CD4-positive, alpha-beta T cell treated with Interleukin-4 for 1 hour (primary cell): ENCODE measurements at places on chromosomes 16 and 17.

- DNase-seq, result no peak
Measured at GRCh38 chr16:19599968-19600716, 44.6 kb downstream of the VPS35L start.

GRCh38 chr16:84534815-84535214 is 30.4 kb upstream of the MEAK7 start:
- no peak for DNase-seq

- DNase-seq, result no peak
Measured at GRCh38 chr17:19275457-19276127, 38.4 kb downstream of the EPN2 start.

- DNase-seq, result no peak
Measured at GRCh38 chr17:73564843-73565242, 79.4 kb downstream of the SDK2 start.

- no peak for DNase-seq
Measured at GRCh38 chr17:67156269-67157199, 88.5 kb downstream of the HELZ start.

- DNase-seq, result no peak
Measured at GRCh38 chr16:28072087-28072486, 8.6 kb upstream of the GSG1L start.

DNA sequence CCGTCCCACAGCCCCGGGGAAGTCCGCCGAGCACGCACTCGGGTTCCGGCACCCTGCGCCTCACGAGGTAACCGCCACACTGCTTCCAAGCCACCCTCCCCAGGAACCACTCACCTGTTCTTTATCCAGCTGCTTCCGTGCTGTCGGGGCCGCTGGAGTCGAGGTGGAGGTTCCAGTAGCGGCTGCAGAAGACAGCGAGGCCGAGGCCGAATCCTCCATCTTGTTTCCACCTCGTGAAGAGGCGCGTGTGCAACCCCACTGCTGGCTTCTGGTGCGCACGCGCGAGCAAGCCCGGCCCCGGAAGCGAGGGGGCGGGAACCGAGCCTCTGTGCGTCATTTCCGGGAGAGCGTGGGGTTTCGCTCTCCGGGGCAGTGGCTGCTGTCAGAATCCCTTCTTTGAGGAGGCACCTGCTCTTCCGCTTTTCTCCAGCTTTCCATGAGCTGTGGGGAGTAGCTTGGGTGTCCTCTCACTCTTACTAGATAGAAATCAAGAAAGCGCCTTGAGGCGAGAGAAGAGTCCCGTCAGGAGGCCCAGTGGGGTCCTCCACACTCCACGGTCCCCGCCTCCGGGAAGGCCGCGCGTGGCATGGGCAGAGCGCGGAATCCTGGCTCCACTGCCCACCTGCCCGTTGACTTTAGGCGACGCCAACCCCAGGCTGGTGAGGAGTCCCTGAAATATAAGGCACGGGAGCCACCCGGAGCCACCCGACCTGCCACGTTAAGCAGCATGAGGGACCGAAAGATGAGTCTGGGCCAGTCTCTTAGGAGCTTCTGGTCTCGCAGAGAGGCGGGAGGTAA is at the start of gene RSL1D1:
TSS of gene RSL1D1 (minus strand) at position 249 of the 798 bp plus-strand sequence. CDS start at position 219, 30 bp downstream.
- peak; percentile 95 for DNase-seq

- DNase-seq, result no peak
Measured at GRCh38 chr16:86924537-86924936, 346.2 kb downstream of the FOXL1 start.

GRCh38 chr16:74480150-74481029 is 59.1 kb upstream of the CLEC18B start:
- no peak for DNase-seq

DNA sequence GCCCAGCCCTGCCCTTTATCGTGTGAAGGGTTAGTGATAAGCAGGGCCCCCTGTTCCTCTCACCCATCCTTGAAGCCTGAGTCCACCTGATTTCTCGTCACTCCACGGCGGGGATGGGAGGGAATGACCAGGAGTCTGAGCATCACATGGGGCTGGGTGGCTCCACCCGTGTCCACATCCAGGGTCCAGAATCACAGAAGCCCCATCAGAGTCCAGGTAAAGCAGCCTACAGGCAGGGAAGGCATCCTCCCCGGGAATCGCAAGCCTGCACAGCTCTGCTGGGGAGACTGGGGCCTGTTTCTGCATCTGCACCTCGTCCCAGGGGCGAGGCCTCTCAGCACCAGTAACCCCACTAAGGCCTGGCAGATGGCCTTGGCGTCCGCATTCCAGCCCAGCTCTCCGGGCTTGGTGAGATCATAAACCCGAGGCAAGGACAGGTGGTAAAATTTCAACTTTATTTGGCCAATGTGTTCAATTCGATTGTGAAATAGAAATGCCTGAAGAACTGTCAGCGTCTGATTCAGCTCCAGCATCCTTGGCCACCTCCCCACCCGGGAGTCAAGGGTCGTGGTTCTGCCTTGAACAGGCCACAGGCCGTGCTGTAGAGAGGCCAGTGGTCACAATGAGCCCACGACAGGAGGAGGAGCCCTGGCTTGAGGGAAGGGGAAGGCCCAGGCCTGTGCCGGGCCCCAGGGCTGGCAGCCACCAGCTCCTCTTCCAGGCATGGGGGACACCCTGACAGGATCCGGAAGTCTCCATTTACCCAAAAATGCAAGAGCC is 8.1 kb upstream of the PPP1R27 start:
- DNase-seq, result no peak

DNA sequence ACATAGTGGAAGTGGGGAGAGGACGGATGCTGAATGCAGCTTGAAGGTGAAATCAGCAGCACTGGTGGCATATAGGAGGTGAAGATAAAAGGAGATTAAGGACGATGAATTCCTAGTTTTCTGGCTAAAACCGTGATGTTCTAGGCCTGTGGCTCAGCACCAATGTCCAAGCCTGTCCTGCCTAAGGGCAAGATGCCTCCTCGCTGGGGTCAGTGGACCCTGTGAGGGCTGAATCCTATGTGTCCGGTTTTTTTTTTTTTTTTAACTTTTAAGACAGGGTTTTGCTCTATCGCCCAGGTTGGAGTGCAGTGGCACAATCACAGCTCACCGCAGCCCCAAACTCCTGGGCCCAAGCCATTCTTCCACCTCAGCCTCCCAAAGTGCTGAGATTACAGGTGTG is 12.8 kb downstream of the CPNE2 start:
- no peak for DNase-seq

DNA sequence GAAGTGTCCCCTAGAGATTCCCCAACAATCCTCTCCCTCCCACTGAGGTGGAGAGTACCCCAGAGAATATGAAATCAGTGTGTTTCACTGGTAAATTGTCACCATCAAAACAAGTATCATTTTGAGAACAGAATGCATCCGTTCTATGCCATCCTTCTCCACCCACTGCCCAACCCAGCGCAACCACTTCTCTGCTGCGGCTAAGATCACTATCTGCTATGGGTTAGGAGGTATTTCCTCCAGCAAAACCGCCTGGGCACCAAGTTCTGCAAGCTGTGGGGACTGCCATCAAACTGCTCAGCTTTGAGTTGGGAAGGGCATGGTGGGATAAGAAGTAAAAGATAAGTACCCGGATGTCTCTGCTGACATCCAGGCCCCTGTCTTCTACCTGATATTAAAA is 24.4 kb downstream of the CNTNAP1 start:
- peak; percentile 66 for DNase-seq

- peak; percentile 83 for DNase-seq
Measured at GRCh38 chr16:21645261-21645721, 7.1 kb downstream of the IGSF6 start.

GRCh38 chr17:3544365-3544764 is 13.2 kb downstream of the TRPV3 start:
- DNase-seq, result no peak

- DNase-seq, result no peak
Measured at GRCh38 chr17:57602896-57603295, 142.2 kb downstream of the CCDC182 start.

- DNase-seq, result no peak
Measured at GRCh38 chr16:20401066-20401465, 3.5 kb downstream of the PDILT start.

- DNase-seq, result no peak
Measured at GRCh38 chr16:17970816-17971331, 365.7 kb downstream of the NPIPA8 start.

- DNase-seq, result no peak
Measured at GRCh38 chr17:47975823-47976205, 4.9 kb downstream of the CDK5RAP3 start.

GRCh38 chr16:25692351-25692741 is 587 bp downstream of the HS3ST4 start:
- no peak for DNase-seq

DNA sequence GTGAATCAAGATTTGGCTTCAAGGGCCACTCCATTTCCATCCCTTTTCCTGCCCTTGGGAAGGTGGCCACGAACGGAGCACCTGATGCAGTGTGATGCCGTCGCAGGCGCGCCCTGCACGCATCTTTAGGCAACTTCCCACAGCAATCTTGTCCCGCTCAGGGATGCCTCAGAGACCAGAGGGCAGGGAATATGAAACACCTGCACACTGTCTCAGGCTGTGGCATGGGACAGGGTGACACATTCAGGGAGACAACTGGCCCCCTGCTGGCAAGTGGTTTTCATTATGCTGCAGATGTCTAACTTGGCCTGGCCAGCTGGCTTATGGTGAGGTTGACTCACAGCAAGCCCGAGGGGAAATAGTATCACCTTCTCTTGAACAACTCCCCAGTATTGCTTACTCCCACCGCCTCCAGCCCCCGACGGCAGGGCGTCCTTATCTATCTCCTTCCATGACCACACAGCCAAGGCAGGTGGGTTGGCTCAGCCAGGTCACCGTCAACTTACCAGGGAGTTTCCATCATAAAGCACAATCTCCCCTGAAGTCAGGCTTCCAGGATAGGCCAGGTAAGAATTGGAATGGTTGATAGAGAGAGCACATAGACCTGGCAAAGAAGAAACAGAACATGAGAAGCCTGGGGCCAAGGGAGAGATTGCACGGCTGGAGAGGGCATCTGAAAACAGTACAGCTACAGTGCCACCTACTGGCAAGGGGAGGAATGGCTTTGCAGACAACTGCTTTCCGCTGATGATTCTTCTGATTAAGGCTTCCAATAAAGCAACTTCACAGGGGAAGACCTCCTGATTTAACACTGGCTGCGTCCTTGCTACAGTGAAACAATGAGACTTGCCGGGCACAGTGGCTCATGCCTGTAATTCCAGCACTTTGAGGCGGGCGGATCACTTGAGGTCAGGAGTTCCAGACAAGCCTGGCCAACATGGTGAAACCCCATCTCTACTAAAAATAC is 21.1 kb downstream of the WIPI1 start:
- DNase-seq, result peak; percentile 87

DNA sequence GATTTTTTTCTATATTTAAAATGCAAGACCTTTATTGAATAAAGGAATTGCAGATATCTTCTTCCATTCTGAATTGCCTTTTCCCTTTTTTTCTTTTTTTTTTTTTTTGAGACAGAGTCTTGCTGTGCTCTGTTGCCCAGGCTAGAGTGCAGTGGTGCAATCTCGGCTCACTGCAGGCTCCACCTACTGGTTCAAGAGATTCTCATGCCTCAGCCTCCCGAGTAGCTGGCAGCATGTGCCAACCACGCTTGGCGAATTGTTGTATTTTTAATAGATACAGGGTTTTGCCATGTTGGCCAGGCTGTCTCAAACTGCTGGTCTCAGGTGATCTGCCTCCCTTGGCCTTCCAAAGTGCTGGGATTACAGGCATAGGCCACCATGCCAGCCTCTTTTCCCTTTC is 151.5 kb downstream of the CEP112 start:
- DNase-seq, result no peak

DNA sequence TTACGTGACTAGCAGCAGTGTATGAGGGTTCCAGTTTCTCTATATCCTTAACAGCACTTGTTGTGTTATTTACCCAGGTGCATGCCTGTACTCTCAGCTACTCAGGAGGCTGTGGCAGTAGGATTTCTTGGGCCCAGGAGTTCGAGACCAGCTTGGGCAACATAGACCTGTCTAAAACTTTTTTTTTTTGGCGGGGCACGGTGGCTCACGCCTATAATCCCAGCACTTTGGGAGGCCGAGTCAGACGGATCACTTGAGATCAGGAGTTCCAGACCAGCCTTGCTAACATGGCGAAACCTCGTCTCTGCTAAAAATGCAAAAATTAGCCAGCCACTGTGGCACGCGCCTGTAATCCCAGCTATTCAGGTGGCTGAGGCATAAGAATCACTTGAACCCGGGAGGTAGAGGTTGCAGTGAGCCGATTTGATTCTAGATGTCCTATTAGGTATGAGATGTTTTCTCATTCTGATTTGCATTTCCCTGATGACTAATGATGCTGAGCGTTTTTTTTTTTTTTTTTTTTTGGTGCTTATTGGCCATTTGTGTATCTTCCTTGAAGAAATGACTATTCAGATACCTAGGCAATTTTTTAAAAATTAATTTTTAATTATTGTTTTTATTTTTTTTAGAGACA is 13.4 kb downstream of the CASC3 start:
- no peak for DNase-seq

DNA sequence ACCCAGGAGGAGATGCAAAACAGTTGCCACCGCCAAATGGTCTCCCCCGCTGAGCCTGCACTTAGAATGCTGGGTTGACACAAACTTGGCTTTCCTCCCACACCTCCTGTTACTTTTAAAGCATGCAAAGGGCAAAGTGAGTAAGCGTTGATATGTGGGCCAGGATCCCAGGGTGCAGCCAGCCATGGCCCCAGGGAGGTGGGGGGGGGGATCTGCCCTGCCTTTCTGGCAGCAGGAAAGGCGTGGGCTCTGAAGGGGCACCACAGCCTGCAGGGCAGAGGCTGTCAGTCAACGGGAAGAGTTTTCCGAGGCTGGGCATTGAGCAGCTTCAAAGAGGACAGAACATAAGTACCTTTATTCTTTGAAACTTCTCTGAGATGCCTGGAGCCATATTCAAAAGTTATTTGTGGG is 142.3 kb downstream of the ABCC12 start:
- no peak for DNase-seq

DNA sequence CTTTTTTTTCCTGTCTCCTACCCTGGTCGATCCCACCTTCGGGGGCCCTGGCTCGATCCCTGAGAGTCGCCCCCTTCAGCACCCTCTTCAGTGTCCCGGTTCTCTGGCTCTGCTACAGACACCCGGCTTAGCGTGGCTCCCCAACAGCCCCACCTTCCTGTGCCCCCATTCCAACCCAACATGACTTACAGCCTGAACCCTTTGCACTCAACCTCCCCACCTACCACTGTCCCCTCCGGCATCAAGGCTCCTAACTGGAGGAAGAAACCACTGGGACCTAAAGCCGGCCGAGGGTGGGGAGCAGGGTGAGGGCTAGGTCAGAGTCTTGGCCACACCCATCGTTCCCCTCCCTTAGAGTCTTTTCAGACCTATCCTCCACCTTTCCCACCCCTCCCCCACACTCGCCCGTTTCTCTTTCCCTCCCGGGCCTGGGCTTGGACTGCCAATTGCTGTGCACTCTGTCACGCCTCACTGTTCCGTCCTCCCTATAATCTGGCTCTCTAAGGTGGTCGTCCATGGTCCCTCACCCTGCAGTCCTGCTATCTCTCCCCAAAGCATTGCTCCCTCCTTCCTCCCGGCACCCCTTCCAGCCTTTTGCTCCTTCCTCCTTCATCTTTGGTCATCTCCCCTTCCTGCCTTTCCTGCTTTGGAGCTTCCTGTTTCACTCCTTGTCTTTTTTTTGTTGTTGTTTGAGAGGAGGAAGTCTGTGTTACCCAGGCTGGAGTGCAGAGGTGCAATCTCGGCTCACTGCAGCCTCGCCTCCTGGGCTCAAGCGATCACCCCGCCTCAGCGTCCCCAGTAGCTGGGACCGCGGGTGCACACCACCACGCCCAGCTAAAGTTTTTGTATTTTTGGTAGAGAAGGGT is 890 bp upstream of the CLDN7 start:
- DNase-seq, result no peak

GRCh38 chr16:75062976-75063346 is 53.6 kb downstream of the LDHD start:
- no peak for DNase-seq

GRCh38 chr17:33049781-33050414 is 58.3 kb downstream of the SPACA3 start:
- no peak for DNase-seq
